ENCODE measurements at places on chromosomes 11 and 22.

DNA sequence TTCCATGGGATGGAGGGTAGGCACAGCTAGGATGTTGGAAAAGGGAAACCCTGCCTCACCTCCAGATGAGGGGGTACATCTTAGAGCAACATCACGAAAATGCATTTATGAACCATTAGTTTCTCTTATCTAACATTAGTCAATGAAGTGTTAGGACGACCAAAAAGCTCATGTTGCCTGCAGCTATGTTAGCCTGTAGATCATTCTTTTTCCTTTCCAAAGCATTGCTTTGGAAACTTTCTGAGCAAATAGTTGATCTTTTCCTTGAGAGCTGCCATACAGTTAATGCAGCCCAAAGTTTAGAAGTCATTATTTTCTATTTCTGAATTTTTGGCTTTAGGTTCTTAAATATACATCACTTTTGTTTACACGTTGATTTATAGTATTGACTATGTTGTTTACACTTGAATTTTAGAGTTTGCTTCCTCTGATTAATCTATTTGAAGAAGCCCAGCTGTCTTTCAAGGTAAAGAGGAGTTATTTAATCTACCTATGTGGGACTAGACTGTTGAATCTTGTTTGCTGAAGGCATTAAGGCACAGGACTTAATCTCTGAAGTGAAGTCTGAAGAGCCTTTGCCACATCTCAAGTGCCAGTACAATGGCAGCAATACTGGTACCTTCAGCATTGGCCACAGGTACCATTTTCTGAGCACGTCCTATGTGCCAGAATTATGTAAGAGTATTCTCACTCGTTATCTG is 11.0 kb downstream of the POU2AF3 start:
- no peak for DNase-seq

DNA sequence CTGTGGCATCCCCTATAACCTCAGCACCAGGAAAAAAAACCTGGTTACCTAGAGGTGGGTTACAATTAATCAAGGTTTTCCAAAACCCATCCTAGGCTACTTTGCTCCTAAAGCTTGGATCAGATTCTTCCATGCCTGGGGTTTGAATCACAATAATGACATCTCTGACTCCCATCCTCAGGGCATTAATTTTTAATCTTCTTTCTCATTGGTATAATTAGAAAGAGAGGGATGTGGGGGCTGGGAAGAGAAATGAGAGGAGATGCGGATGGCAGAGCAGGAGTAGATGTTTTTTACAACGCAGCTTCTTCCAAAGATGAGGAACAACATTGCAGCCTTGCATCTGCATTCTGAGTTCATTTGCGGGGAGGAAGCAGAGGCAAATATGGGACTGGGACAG is 117.2 kb upstream of the E2F8 start:
- no peak for DNase-seq

DNA sequence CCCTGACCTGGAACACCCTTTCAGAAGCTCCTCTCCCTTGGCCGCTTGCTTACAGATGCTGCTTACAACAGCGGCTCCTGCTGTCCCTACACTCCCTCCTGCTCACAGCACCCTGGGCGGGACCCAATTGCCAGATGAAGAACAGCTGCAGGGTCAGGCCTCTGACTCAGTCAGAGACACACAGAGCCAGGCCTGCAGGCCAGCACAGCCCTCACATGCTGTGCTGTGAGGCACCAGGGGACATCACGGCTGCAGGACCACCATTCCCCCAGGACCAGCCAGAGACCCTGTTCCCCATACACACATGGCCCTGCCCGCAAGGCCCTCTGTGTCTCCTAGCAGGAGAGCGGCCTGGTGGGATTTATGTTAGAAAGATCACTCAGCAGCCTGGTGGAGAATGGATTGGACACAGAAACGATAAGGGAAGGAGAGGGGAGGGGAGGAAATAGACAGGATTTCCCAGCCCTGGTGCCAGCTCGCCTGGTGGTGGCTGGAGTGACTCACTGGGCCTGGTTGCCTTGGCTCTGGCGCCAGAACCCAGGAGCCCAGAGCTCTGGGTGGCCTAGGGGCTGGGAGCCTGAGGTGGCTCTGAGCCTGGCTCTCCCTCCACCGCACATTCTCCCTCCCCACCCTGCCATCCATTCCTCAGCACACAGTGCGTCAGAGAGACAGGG is 6.7 kb downstream of the CAPN5 start:
- DNase-seq: peak; percentile 57

DNA sequence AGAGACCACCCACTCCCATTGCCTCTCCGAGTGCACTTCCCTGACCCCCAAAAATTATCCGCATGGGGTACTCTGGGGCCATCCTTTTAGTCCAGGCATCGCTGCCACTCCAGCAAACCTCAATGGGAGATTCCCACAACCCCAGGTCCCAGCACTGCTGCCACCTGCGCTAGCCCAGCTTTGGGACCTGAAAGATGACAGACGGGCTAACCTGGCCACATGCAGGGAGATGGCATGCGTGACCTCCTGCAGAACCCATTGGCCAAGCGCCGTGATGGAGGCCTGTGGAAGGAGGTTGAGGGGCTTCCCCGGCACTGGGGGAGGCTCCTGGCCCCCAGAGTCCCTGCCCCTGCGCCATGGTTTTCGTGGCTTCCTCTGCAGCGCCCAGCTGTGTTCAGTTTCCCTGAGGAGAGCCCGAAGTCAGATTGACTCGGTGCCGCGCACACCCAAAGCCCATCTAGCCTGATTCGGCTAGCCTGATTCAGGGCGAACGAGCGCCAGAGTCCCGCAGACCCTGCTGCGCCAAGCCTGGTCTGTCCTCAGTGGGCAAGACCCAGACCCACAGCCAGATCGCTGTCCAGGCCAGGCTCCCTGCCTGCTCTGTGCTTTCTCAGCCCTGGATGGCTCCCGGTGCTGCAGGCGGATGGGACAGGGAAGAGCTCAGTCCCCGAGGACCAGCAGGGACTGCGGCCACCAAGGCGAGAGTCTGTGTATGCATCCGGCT is 751 bp upstream of the WNT7B start:
- DNase-seq: no peak

DNA sequence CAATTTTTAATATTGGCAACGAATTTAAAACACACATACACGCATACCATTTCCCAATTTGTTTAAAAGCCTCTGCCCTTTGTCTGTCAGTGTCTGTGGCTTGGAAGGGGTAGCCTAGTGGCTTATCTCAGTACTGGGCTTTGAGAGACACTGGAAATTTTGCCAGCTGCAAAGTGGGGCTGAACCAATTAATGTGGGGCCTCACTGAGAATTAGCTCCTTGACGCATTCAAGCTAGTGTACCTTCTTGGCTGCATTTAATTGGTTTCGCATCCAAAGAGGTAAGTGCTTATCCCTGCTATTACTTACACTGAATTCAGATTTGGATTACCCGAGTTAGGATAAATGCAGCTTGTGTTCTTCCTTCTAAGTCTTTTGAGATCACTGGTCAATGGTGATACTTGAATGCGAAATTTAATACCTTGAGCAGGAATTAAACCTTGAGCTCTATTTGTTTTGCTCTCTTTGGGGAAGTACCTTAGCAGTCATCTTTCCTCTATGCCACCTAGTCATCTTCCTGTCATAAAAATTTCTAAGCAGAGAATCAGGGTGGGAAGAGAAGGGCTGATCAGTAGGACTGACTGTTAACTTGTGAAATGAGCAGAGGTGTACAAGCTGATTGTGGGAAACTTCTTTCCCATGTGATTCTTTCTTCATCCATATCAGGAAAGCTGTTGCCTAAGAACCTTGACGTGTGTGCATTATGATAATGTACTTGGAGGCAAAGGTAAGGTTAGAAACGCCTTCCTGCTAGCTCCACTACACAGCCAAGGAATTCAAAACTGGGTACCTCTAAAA is 187.7 kb upstream of the E2F8 start:
- no peak for DNase-seq

- DNase-seq: no peak
These were observed 4.8 kb upstream of the ARHGEF12 start for GRCh38 chr11:120331301-120331996.

DNA sequence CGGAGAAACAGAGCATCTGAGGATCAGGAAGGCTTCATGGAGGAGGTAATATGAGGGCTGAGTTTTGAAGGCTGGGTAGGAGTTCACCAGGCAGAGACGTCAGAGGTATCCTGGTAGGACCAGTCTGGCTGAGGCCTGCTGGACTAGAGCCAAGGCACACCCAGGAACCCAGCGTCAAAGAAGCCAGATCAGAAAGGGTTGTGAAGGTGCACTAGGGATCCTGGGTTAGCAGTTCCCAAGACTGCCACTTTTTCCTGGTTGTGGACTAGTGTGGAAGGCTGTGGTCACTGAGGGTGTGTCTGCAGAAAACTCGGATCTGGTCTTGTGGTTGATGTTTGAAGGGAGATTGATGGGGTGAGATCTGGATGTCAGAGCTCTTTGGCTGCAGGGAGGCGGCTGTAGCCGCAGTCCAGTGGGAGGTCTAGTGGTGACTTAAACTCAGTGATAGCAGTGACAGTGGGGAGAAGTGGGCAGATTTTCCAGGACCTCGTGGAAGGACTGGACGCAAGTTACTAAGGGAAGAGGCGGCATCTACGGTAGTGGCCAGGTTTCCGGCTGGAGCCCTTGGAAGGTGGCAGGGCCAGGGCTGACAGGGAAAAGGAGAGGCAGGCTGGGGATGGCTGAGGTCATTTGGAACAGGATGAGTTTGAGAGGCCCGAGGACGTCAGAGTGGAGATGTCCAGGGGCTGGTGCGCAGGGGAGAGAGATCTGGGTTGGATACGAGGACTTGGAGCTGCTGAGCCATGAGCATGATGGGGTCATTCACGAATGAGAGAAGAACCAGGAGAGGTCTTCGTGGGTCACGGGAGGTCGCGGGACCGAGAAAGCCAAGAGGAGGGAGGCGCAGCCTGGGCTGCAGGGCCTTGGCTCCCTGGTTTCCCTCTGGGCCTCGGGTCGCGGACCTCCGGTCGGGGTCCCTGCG is 10.9 kb downstream of the RELA start:
- DNase-seq: no peak

- DNase-seq: no peak
These were observed 4.6 kb downstream of the B4GALNT4 start for GRCh38 chr11:373716-374551.

- no peak for DNase-seq
These were observed 5.8 kb downstream of the JOSD1 start for GRCh38 chr22:38694940-38695339.

DNA sequence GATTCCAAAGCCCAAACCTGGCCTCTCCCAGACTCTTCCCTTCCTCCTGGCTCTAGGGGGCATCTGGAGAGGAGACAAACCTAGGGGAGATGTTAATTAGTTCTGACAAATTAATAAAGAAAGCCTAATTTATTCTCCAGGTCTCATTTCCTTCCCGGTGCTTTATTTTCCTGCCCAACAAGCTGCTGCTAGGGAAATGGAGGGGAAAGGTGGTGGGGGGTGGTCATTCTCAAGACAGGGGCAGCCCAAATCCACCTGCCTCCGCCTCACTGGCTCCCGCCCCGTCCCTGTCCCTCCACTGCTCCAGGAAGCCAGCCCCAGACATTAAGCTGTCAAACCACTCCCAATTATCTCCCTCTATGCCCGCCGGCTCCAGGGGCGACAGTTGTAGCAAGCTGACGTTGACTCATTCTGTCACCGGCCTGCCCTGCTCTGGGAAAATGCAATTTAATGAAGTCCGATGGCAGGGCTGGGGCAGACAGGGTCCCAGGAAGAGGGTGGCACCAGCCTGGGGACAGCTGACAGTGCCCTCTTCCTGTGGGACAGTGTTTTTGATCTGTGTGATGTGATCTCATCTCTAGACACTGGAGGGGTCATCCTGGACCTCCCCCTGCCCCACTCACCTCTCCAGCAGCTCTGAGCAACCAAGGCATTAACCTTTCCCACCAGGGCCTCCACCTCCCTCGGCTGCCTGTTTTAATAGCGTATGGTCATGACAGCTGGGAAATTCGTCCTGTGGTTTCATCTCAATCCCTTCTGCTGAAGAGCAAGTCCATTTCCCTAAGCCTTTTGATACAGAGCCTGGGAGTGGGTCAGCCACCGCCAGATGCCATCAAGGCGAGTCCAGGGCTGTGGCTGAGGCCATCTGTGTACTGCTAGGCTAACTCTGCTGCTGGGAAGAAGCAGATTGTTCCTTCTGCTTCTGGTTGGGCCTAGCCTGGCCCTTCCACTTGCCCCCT is 27.1 kb downstream of the NECTIN1 start:
- no peak for DNase-seq

GRCh38 chr11:68038718-68039525 is at the start of gene TCIRG1:
Gene TCIRG1, plus strand, starts transcription at chr11:68039025. Its CDS starts 2,247 bp downstream, at chr11:68041272.
- peak; percentile 51 for DNase-seq

- DNase-seq: peak; percentile 42
These were observed 2.7 kb downstream of the CRYBB3 start for GRCh38 chr22:25202290-25202921.

- no peak for DNase-seq
These were observed 79.3 kb downstream of the SGSM3 start for GRCh38 chr22:40449676-40450035.

GRCh38 chr11:43942662-43943371 is 380 bp downstream of the C11orf96 start:
- DNase-seq: no peak

DNA sequence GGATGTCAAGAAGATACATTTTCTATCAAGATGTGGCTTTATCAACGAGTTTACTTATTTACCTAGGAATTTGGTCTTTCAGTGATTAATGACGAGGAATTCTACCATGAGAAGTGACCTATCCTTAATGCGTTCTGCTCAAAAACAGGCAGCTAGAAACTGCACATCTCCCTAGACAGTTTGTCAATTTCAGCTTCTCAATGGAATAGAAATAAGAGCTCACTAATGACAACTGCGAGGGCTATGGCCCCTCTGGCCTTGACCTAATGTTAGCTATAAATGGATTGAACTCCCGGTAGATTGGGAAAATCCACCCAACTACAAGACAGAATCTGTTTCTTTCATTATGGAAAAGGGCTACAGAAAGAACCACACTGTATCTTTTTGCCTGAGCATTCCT is 223.4 kb downstream of the CADM1 start:
- no peak for DNase-seq

- no peak for DNase-seq
These were observed 8.5 kb upstream of the CREBZF start for GRCh38 chr11:85673393-85673792.

All from left renal pelvis (tissue), 4 donors.